Lung (tissue), 17 donors: ENCODE measurements at places on chromosomes 1 and 21. TPM values are rescaled to one million over a fixed set of nuclear protein-coding genes. Genes with fewer than 3 reads are reported as not detected.

The ACTL8 gene
- not detected for total RNA-seq

The MIXL1 gene
- total RNA-seq: not detected

The CD34 gene
- total RNA-seq: 44.8 TPM

The CAPZA1 gene
- total RNA-seq: 167 TPM

The SYTL1 gene
- 58.0 TPM for total RNA-seq

The CFH gene
- 80.7 TPM for total RNA-seq

The CD1B gene
- not detected for total RNA-seq

The FCAMR gene
- 0.40 TPM for total RNA-seq

The AMY1C gene
- total RNA-seq: 29.3 TPM

The RGS13 gene
- 0.48 TPM for total RNA-seq

The MTFR1L gene
- 43.6 TPM for total RNA-seq

The SLC9C2 gene
- 0.98 TPM for total RNA-seq

The CA6 gene
- not detected for total RNA-seq

The HPCA gene
- total RNA-seq: 1.3 TPM

The CLCA1 gene
- total RNA-seq: not detected

The TRIM63 gene
- 0.31 TPM for total RNA-seq

The TSACC gene
- total RNA-seq: not detected

The C1orf115 gene
- 18.2 TPM for total RNA-seq

The LAMB3 gene
- total RNA-seq: 72.6 TPM

The CD2 gene
- total RNA-seq: 2.4 TPM

The IFNLR1 gene
- total RNA-seq: 9.0 TPM

The ADAMTS1 gene
- 165 TPM for total RNA-seq

The ZBTB8B gene
- 0.09 TPM for total RNA-seq

The ACTA1 gene
- total RNA-seq: 0.83 TPM

The MYOG gene
- not detected for total RNA-seq

The GPR157 gene
- total RNA-seq: 29.3 TPM

The LGR6 gene
- total RNA-seq: 4.1 TPM

The WDR4 gene
- 11.5 TPM for total RNA-seq

The ATP1A4 gene
- total RNA-seq: 0.06 TPM

The TARS2 gene
- 20.5 TPM for total RNA-seq

The CELA3A gene
- 11.7 TPM for total RNA-seq

The OLIG2 gene
- 1.1 TPM for total RNA-seq

The RHD gene
- not detected for total RNA-seq

The HJV gene
- not detected for total RNA-seq

The PTGER3 gene
- 1.8 TPM for total RNA-seq

The EXOC8 gene
- total RNA-seq: 19.0 TPM

The NGF gene
- total RNA-seq: 0.40 TPM

The THEM5 gene
- not detected for total RNA-seq

The PFDN2 gene
- total RNA-seq: 21.5 TPM

The RGS8 gene
- 0.03 TPM for total RNA-seq

The FCRL6 gene
- total RNA-seq: 0.77 TPM

The SYT14 gene
- total RNA-seq: 0.23 TPM

The LRRC8B gene
- 22.8 TPM for total RNA-seq

The KCNE2 gene
- total RNA-seq: 0.65 TPM

The MAP3K21 gene
- total RNA-seq: 11.4 TPM

The TNFRSF9 gene
- total RNA-seq: 0.64 TPM

The CAPN8 gene
- total RNA-seq: 123 TPM

The EPHA8 gene
- total RNA-seq: not detected

The CD101 gene
- 6.7 TPM for total RNA-seq

The LMOD1 gene
- total RNA-seq: 25.1 TPM

The CRB1 gene
- total RNA-seq: 0.55 TPM

The NES gene
- total RNA-seq: 37.3 TPM

The PRAMEF6 gene
- not detected for total RNA-seq

The CTH gene
- 5.5 TPM for total RNA-seq
